ENCODE measurements at places on chromosomes 6 and 20.

DNA sequence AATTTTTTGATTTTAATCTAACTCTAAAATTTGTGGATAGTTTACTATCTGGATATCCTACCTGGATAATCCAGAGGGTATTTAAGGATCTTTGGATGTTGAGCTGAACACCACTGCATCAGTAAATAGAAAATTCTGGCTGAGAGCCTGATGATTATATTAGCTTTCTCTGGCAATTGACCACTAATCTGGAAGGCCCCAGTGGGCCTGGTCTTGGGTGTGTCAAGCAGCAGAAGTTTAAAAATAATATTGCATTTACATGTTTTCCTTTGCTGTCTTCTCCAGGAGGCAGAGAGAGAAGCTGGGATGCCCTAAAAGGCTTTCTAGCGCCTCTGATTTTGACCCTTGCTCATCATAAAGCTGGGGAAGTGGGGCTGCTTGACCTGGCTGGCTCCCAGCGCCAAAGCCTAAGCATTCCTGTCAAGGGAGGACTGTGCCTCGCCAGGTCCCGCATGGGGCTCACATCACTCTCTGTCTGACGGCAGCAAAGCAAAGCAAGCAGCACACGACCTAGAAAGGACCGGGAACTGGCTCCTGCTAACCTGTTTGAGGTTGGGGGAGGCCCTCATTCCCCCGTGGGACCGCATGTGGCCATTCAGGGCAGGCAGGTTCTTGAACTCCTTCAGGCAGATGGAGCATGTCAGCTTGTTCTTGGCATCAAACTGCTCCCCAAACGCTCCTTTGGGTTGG lies 46.6 kb upstream of the MRPS10 start:
- DNase-seq = no peak

GRCh38 chr6:1894954-1895353 lies 285.2 kb downstream of the FOXC1 start:
- DNase-seq = no peak

- DNase-seq = no peak
Measured at GRCh38 chr6:110786696-110787095, 28.6 kb downstream of the CDK19 start.

DNA sequence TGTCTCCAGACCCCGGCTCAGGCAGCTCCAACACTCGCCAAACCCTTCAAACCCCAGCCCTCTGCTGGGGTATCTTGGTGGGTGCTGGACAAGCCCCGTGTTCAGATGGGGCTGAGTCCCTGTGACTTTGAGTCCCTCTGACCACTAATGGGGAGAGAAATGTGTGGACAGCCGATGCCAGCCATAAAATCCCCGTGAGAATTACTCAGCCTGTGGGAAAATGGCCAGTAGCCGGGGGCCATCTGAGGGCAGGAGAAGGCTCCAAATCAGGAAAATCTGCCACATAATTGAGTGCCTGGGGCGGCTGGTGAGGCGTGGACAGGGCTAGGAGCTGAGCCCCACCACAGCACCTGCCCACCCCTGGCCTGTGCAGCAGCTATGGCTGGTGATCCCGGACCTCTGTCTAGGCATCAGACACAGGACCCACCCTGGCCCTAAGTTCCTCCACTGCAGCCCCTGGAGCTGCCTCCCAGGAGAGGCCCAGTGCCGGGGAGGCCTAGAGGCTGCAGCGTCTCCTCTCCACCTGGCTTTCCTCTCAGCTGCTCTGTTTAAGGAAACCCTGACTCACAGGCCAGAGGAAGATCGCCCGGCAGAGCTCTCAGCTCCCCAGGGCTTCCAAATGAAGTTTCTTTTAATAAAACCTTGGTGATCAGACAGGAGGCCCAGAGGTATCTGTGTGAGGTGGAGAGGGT lies 53.7 kb upstream of the SLCO4A1 start:
- no peak for DNase-seq

- DNase-seq = no peak
Measured at GRCh38 chr6:56386717-56387116, 139.3 kb upstream of the COL21A1 start.

- DNase-seq = no peak
Measured at GRCh38 chr6:168200571-168201134, 118.9 kb downstream of the DACT2 start.

DNA sequence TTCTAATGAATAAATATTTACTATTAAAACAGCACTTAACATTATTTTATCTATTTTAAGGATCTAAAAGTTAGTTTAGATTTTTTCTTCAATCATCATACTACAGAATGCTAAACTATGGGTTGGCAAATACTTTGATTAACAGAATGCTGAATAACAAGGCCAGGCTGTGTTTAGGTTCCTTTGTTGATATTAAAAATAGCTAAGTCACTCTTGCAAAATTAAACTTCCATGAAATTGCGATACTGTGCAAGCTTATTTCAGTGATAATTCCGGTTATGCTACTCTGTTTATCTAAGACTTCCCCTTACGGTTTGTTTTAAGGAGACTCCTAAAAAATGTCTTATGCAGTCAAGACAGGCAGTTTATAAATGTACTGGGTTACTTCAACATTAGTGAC lies 2.8 kb downstream of the RNF24 start:
- no peak for DNase-seq

GRCh38 chr20:25273541-25274358 lies 25.9 kb downstream of the PYGB start:
- DNase-seq = no peak
